Placental pericyte (primary cell): ENCODE measurements at places on chromosomes 16 and 17. TPM values are rescaled to one million over a fixed set of nuclear protein-coding genes. Genes with fewer than 3 reads are reported as not detected.

Gene NPIPA7
- total RNA-seq, result 1.0 and 1.5 TPM in 2 replicates

Gene BCL6B
- total RNA-seq, result under 0.01 TPM in 1 of 2 replicates, not detected in the other

Gene SLC12A3
- not detected in 2 replicates for total RNA-seq

Gene PYDC1
- total RNA-seq, result not detected in 2 replicates

Gene CFAP97D1
- under 0.01 TPM in 1 of 2 replicates, not detected in the other for total RNA-seq

Gene AOC3
- under 0.01 and 0.22 TPM in 2 replicates for total RNA-seq
